ENCODE measurements at places on chromosomes 6 and 20.
A peak's percentile ranks its signal among the peaks of the same experiment; 100 is the strongest.

- no peak for DNase-seq
Measured at GRCh38 chr6:45806172-45806571, 209.5 kb downstream of the CLIC5 start.

GRCh38 chr20:1489764-1490436 is 1.3 kb downstream of the SIRPB2 start:
- no peak for DNase-seq

GRCh38 chr6:19921786-19922185 is 84.6 kb downstream of the ID4 start:
- no peak for DNase-seq

DNA sequence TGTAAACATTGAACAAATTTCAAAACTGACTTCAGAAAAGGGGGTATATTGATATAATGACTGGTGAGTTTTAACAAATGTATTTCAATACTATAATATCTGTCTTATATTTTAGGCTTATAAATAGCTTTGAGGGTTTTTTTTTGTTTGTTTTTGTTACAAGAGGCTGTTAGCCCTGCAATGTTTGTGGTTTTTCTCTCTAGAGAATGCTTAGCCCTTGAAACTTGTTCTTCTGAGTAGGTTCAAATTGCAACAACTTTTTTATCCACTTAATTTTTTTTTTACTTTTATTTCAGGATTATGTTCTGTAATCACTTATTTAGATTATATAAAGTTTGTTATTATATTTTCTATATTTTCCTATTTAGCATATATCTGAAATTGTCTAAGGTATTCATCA is 333.2 kb downstream of the RIMS1 start:
- DNase-seq, result no peak

- peak; percentile 30 for DNase-seq
Measured at GRCh38 chr20:21503345-21503744, 10.5 kb downstream of the NKX2-2 start.

- no peak for DNase-seq
Measured at GRCh38 chr6:133353061-133353460, 111.9 kb downstream of the EYA4 start.

DNA sequence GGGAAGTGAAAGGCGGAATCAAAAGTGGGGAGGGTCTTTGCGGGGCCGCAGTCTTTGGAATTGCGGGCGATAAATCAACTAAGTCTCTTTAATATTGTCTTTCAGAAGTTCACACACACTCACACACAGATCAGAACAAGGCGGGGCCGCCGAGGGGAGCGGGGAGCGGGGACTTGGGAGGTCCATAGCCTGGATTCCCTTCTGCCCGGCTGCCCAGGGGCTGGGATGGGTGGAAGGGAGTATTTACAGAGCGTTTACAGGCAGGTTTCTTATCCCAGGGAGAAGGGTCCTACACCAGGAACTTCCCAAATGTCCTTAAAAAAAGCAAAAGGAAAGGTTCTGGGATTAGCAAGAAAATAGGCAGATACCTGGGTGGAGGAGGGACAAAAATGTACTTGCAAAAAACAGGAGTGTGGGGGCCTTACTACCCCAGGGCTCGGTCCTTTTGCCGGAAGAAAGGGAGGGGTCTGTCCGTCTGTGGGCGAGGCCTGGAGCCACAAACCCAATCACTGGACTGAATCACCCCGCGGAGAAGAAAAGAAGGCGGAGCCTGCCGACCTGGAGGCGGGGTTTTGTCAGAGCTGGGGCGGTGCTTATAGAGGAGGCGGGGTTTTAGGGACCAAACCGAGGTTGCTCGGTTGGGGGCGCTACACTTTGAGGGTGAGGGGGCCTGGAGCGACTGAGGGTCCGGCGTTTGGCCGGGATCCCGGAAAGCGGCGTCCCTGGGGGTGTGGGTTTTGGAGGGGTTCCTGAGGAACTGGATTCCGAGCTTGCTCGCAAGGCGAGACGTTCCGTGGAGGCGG is 3.2 kb downstream of the PRRT1 start:
- DNase-seq, result no peak

DNA sequence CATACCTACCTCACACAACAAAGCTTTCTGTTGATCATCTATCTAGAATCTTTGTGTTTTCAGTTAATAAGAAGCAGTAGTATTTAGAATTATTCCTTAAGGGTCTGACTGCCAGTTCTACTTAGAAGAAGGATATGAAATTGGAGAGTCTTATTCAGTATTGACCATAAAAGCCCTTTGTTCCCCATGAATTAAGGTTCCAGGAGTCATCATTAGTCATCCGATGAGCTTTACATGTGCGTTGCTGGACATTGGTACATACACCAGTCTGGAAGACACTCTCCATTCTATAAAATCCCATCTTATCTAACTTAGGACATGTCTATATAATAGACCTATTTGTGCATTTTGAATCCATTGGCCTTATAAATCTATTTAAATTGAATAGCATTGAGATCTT is 34.4 kb upstream of the RNF217 start:
- no peak for DNase-seq

GRCh38 chr20:52346797-52347196 is 155.2 kb upstream of the ZFP64 start:
- no peak for DNase-seq

- DNase-seq, result no peak
Measured at GRCh38 chr20:60365882-60366281, 407.7 kb downstream of the CDH26 start.

GRCh38 chr20:8223091-8223870 is 91.2 kb downstream of the PLCB1 start:
- no peak for DNase-seq

GRCh38 chr6:18360188-18360587 is 27.0 kb upstream of the RNF144B start:
- no peak for DNase-seq

GRCh38 chr6:112308476-112308875 is 38.7 kb upstream of the RFPL4B start:
- DNase-seq, result no peak

- no peak for DNase-seq
Measured at GRCh38 chr6:44162876-44163625, 4.4 kb downstream of the CAPN11 start.

GRCh38 chr6:72580281-72580940 is 41.5 kb upstream of the KCNQ5 start:
- peak; percentile 46 for DNase-seq

DNA sequence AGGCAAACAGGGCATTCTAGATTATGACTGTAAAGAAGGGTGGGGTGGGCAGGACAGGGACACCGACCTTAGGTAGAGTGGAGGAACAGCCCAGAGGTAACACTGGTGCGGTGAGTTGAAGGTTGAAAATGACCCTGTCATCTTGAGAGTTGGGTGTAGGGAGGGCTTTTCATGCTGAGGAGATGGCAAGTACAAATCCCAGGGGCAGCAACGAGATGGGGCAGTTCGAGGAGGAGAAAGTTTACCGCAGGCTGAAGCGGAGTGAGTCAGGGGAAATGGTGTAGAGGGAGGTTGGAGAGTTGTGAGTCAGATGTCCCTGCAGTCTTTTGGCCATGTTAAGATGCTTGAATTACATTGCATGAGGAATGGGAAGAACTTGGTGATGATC is 101.1 kb downstream of the HIVEP1 start:
- no peak for DNase-seq

DNA sequence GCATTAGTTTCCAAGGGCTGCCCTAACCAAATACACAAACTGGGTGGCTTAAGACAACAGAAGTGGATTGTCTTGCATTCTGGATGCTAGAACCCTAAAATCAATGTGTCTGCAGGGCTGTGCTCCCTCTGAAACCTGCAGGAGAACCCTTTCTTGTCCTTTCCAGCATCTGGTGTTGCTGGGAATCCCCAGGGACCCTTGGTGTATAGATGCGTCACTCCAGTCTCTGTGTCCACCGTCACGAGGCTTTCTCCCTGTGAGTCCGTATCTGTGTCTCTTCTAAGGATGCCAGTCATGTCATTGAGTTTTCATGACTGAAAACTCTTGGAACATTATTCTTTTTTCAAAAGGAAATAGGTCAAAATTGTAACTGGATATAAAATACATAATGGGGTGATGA is 142.9 kb downstream of the RNASET2 start:
- no peak for DNase-seq

DNA sequence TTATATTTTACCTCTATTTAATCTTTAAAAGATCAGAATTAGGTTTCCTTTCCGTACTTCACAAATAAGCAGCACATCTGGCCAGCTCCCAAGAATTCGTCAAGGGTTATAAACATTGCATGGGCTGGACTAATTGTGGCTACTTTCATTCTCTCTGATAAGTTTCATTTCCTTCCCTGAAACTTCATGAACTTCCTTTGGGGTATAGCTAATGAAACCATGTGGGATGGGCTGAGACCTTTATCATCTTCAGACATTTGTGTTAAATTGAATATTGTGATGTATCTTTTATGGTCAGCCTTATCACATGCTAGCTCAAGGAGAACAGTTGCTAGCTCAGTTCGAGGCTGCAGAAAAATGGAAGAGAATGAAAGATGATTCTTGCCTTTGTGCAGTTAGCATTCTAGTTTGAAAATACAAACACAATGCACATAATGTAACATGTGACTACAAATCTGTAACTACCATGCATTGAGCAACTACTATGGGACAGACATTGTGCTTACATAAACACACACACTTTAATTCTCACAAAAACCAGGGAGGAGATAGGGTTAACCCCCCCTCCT is 1.7 kb upstream of the GMPR start:
- no peak for DNase-seq

GRCh38 chr6:14848019-14848418 is 397.9 kb upstream of the JARID2 start:
- no peak for DNase-seq

GRCh38 chr6:73695619-73696421 is at the start of gene CD109:
TSS of gene CD109 (plus strand) at chr6:73696203. CDS start at chr6:73696216, 13 bp downstream.
- DNase-seq, result peak; percentile 15

DNA sequence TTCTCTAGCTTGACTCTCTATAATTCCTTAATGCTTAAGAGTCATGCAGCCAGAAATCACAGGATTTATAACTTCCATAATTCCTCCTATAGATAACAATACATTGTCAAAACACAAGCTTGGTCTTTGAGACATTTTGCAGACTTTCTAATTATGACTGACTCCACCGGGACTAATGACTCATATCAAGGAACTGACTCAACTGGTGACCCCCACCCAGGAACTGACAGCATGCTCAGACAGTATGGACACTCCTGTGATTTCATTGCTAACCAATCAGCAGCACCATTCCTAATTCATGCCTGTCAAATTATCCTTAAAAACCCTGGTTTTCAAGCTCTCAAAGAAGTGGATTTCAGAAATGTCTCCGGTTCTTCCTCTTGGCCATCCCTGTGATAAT is 670.5 kb upstream of the IMPG1 start:
- no peak for DNase-seq

DNA sequence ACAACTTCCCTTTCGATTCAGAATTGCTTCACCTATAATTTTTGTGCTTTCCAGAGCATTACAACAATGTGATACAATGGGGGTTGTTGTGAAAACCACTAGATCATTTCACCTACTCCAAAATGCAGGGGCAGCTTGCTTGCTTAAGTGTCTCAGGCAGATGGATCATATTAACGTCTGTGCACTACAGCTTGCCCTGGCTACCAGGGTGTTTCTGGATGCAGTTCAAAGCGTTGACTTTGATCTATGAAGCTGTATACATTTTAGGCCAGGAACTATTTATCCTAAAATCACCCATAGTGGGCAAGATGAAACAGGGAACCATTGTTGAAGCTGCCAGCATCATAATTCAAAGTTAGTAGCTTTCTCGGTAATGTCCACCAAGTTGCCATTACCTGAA is 339.5 kb upstream of the HSF2 start:
- no peak for DNase-seq

DNA sequence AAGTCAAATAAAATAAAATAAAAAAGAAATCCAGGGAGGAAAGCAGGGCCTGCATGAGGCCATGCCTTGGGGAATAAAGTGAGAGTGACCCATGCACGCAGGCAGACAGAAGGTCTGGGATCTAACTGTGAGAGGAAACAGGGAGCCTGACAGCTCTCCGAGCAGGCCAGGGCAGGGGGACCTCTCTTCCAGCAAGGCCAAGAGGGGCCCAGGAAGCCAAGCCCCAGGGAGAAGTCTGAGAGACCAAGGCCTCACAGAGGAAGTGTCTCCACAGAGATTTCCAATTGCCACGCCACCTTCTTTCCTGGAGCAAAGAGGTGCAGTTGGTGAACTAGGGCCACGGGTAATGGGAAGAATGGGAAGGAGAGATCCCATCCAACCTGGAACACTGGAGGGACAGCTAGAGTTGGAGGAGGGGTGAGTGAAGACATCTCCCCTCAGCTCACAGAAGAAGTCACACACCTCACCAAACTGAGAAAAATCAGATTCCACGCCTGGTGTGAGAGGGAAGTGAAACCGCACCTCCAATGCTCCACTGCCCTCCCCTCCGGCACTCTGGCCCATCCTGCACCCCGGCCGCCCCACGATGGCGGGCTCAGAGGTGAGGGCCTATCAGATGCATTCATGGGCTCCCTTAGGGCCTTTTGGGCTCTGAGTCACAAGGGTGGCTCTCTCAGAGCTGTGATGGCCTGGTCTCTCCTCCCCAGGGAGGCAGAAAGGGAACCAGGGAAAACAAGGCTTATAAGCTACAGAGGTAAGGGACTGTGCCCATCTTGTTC is 25.1 kb upstream of the TAF8 start:
- no peak for DNase-seq

DNA sequence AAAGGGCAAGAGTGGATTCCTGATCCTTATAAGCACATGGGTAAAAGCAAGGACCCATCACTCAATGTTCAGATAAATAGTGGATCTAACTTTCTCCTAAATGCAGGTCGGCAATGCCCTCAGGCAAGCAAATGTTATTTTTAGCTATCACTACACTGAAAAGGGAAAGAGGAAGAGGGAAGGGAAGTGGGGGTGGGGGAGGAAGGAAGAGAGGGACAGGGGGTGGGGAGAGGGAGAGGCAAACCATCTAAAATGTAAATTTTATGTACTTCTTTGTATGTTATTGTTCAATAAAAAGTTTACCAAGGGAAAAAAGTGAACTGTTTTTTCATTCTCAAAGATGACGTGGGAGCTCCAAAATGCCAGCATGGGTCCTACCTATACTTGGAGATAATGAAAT is 44.2 kb downstream of the CHD6 start:
- DNase-seq, result no peak

DNA sequence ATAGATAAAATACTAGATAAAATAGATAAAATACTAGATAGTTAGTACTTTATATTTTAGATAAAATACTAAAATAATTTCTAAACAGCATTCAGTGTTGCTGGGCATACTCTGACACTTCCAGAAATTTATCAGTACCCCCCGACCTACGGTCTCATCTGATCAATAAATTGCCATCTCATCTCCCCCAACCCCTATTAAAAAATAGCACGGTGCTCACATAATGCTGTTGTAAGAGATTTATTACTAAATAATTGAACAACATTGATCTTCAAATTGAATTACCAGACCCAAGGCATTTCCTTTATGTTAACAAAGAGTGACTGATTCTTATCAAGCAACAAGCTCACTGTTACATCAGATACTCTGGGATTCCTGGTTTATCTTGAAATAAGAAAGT is 300.9 kb downstream of the CBLN4 start:
- no peak for DNase-seq

DNA sequence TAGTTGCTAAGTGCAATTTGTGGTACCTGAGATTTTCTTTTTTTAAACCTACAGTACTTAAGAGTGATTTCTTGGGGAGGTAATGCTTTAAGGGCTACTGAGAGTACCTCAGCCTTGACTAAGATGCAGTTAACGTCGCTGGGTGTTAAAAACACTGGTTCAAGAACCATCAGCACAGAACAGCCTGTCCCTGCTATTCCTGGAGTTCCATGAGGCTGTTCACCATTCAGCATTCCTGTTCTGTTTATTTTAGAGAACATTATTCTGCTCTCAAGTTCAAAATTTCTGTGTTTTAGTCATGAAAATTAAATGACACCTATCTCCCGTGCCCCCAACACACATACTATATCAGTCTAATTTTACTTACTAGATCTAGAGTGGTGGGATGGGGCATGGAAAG is 1.7 kb upstream of the PRELID3B start:
- no peak for DNase-seq

- no peak for DNase-seq
Measured at GRCh38 chr6:79864001-79864400, 83.4 kb downstream of the ELOVL4 start.

All from midbrain (tissue), 1 donor.